ENCODE measurements at places on chromosomes 1 and 21. TPM values are rescaled to one million over a fixed set of nuclear protein-coding genes. Genes with fewer than 3 reads are reported as not detected.

GRCh38 chr21:27250366-27250765 is 283.5 kb upstream of the ADAMTS5 start:
- no peak overlapping the region for H3K27ac ChIP-seq
- no peaks in the 10 kb centered on the region for H3K27me3 ChIP-seq
- DNase-seq, result no peak
- H3K36me3 ChIP-seq, result no peaks in the 10 kb centered on the region
- H3K4me3 ChIP-seq, result no peak overlapping the region

DNA sequence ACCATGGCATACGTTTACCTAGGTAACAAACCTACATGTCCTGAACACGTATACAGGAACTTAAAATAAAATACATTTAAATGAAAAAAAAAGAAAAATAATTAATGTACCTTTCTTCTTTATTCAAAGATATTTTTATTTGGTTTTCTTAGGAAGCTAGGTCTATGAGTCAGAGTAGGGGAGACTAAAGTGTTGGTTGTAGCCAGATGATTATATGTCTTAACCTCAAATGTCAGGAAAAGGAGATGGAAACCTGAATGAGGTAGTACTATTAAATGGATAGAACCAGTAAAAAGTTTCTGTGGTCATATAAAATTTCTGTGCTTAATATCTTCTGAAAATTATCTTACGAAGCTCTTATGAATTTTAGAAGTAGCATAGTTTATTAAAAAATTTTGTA is 275.8 kb downstream of the KCTD3 start:
- H3K4me1 ChIP-seq, result no peaks in the 10 kb centered on the region
- H3K27me3 ChIP-seq, result no peaks in the 10 kb centered on the region
- no peak for DNase-seq
- H3K27ac ChIP-seq, result no peak overlapping the region
- no peaks in the 10 kb centered on the region for H3K36me3 ChIP-seq

GRCh38 chr1:79044974-79045650 is 38.6 kb upstream of the ADGRL4 start:
- H3K27ac ChIP-seq, result no peak overlapping the region
- DNase-seq, result no peak
- H3K4me3 ChIP-seq, result no peak overlapping the region
- H3K4me1 ChIP-seq, result no peaks in the 10 kb centered on the region

OR2M7 gene
- total RNA-seq, result not detected

HTR6 gene
- not detected for total RNA-seq

ETV3L gene
- total RNA-seq, result not detected
